ENCODE measurements at places on chromosomes 12 and 14.
A peak's percentile ranks its signal among the peaks of the same experiment; 100 is the strongest.

GRCh38 chr14:91998667-91999570 lies 40.9 kb downstream of the TRIP11 start:
- DNase-seq, result no peak

DNA sequence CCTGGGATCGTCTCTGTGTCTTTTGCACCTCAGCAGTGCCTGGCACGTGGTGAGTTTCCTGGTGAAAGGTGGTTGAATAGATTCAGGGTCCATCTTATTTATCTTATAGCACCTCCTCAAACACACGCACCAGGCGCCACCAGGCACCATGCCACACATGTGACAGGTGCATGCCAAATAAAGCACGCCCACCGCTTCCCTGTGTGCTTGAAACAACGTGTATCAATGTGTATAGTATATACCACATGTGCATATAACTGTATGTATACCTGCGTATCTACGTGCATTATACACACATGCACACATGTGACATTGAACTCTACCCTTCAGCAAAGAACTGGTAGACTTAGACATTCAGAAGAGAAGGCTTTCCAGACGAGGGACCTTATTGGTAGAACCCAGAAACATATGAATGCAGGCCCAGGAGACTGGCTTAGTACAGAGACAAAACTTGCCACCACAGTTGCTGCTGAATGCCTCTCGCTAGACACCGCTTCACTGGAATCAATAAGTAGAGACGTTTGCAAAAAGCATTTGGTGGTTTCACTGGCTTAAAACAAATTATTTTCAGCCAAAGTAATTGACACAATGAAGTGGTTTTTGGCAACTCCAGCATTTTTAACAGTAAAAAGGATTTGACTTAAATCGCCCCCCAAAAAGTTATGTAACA lies 10.0 kb downstream of the EML1 start:
- DNase-seq, result no peak

DNA sequence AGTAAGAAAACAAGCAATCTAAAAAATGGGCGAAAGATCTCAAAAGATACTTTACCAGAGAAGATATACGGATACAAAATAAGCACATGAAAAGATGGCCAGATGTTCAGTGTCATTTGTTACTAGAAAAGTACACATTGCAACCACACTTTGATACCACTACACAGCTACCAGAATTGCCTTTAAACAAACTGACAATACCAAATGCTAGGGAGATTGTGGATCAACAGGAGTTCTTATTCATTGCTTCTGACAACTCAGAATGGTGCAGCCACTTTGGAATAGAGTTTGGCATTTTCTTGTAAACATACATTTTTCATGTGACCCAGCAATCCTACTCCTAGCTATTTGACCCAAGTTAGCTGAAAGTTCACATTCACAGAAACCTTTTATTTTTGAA lies 136.3 kb downstream of the FUT8 start:
- no peak for DNase-seq

- DNase-seq, result peak; percentile 31
Observed at GRCh38 chr12:53352331-53353256, 16.4 kb upstream of the SP7 start.

DNA sequence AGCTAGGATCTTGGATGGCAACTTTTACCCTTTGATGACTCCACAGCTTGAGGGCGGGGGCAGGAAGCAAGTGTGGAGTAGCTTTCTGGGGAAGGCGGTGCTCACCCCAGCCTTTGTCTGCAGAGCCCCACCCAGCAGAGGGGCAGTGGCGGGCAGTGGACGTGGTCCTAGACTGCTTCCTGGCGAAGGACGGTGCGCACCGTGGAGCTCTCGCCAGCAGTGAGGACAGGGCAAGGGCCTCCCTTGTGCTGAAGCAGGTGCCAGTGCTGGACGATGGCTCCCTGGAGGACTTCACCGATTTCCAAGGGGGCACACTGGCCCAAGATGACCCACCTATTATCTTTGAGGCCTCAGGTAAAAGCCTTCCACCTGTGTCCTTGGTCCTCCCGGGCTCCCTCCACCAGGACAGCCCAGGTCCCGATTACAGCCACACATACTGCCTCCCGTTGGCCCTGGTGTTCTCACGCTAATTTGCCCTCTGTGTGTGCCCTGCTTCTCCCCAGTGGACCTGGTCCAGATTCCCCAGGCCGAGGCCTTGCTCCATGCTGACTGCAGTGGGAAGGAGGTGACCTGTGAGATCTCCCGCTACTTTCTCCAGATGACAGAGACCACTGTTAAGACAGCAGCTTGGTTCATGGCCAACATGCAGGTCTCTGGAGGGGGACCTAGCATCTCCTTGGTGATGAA lies 1.2 kb downstream of the TAPBPL start:
- no peak for DNase-seq

GRCh38 chr14:75709207-75709812 lies 48.3 kb downstream of the TTLL5 start:
- no peak for DNase-seq

GRCh38 chr14:70755655-70756054 lies 53.7 kb downstream of the MAP3K9 start:
- DNase-seq, result no peak

DNA sequence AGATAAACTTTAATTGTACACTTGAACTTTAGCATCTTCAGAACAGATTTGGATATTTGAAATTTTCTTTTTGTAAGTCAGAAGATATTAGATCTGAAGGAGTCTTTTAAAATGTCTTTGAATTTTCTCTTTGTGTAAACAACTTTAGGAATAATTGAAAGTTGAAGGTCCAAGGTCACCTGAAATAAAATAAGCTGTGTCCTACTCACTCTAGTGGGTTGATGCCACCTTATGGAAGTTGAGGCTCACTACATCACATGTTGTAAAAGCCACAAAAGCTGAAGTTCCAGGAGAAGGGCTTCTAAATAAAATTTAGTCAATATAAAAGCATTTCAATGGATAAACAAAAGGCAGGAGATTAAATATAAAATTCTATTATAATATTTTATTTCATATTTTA lies 122.0 kb upstream of the ATXN7L3B start:
- no peak for DNase-seq
